ENCODE measurements at places on chromosomes 12 and 14. TPM values are rescaled to one million over a fixed set of nuclear protein-coding genes. Genes with fewer than 3 reads are reported as not detected.

Gene PRPH
- not detected for total RNA-seq

Gene CRACR2A
- total RNA-seq: 24.7 TPM

Gene ANAPC5
- total RNA-seq: 122 TPM

Gene OR4E2
- not detected for total RNA-seq

DNA sequence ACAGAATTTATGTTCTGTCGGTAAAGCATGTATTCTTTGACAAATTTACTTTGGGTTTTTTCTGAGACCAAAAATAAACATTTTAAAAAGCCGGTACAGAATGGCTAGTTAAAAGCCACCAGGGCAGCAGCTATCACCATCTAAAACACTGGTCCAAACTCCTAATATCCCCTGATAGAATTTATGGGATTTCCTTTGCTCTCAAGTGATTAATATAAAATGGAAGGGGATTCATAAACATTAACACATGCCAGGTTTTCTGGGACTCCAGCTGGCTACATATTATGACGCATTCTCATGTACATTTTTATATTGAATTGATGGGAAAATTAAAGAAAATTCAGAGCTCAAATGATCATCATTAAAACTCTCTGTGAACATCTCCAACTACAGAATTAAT lies 640.8 kb downstream of the C12orf50 start:
- no peaks in the 10 kb centered on the region for H3K27me3 ChIP-seq
- no peaks in the 10 kb centered on the region for H3K36me3 ChIP-seq
- H3K4me1 ChIP-seq: no peaks in the 10 kb centered on the region
- no peak overlapping the region for H3K27ac ChIP-seq

GRCh38 chr12:1444142-1444516 lies 150.3 kb downstream of the FBXL14 start:
- no peaks in the 10 kb centered on the region for H3K27me3 ChIP-seq
- peaks cover 11% of the 10 kb centered on the region for H3K36me3 ChIP-seq
- no peak for DNase-seq
- no peak overlapping the region for H3K4me3 ChIP-seq
- no peak overlapping the region for H3K27ac ChIP-seq

GRCh38 chr12:53734425-53734824 lies 7.2 kb upstream of the CALCOCO1 start:
- no peak for DNase-seq
- H3K4me3 ChIP-seq: no peak overlapping the region
- H3K4me1 ChIP-seq: peaks cover 13% of the 10 kb centered on the region
- H3K27me3 ChIP-seq: peaks cover 26% of the 10 kb centered on the region
- no peak overlapping the region for H3K27ac ChIP-seq

DNA sequence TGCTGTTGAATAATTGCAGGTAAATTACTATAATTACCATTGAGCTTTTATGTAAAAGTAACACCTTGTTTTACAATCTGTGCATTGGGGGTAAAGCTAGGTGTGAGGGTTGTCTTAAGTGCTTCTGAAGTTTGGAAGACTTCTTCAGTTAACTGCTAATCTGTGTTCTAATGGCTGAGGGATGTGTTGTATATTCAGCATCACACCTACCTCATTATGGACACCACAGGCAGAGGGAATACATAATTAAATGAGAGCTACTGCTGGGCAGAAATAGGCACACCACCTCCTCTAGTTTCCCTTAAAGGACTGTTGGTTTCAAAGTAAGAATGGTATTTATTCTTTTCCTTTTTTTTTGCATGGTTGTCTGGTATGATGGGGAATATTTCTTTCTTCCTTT lies 502.3 kb upstream of the RGS6 start:
- H3K27me3 ChIP-seq: no peaks in the 10 kb centered on the region
- peaks cover 21% of the 10 kb centered on the region for H3K4me1 ChIP-seq
- DNase-seq: no peak
- H3K36me3 ChIP-seq: peaks cover 34% of the 10 kb centered on the region

- no peaks in the 10 kb centered on the region for H3K27me3 ChIP-seq
- H3K36me3 ChIP-seq: no peaks in the 10 kb centered on the region
- DNase-seq: no peak
- H3K4me3 ChIP-seq: no peak overlapping the region
- H3K27ac ChIP-seq: no peak overlapping the region
Observed at GRCh38 chr12:68206446-68206845, 19.2 kb downstream of the IL26 start.

- H3K4me3 ChIP-seq: no peak overlapping the region
- peaks cover 32% of the 10 kb centered on the region for H3K4me1 ChIP-seq
- H3K27me3 ChIP-seq: no peaks in the 10 kb centered on the region
- H3K36me3 ChIP-seq: no peaks in the 10 kb centered on the region
- DNase-seq: no peak
Observed at GRCh38 chr14:100409651-100410050, 86.5 kb downstream of the SLC25A47 start.

DNA sequence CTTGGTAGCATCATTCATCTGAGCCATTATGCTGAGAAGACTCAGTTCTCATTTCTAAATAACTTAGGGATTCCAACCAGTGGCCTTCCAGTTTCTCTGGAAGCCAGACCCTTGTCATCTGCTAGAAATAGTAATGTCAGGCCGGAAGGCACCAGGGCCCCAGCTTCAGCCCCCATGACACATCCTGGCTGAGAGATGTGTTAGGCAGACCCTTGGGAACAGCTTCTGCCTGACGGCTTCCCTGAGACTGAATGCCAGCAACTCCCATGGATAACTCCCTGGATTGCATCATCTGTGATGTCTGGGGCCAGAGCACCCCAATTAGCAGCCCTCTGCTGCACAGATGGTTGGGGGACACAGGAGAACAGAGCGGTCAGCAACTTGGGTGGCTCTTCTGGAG lies 583.5 kb upstream of the TBX3 start:
- no peaks in the 10 kb centered on the region for H3K27me3 ChIP-seq
- no peak for DNase-seq
- H3K4me3 ChIP-seq: no peak overlapping the region
- H3K27ac ChIP-seq: no peak overlapping the region
- H3K36me3 ChIP-seq: no peaks in the 10 kb centered on the region

GRCh38 chr12:19276767-19277166 lies 147.2 kb downstream of the PLEKHA5 start:
- no peak overlapping the region for H3K4me3 ChIP-seq
- no peaks in the 10 kb centered on the region for H3K27me3 ChIP-seq
- DNase-seq: no peak
- peaks cover 3% of the 10 kb centered on the region for H3K36me3 ChIP-seq
- H3K27ac ChIP-seq: no peak overlapping the region
- peaks cover 16% of the 10 kb centered on the region for H3K4me1 ChIP-seq

DNA sequence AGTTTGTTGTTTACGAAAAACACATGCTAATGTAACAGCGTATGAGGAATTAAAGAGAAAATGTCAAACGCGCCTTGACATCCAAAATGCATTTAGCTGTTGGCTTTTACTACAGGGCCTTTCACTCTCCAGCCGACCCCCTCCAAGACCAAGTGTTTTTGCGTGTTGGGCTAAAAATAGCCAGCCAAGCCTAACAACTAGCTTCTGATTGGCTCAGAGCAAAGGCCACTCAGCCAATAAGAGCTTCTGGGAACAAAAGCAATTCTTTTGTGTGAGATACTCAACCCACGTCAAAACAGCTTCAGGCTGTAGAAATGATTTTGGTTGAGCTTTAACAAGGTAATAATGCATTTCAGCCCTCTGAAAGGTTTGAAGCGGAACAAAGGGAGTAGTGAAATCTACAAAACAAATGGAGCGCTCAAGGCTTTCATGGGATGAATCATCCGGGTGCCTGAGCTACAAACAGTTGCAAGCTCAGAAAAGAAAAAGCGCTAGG lies 198.7 kb upstream of the DCN start:
- H3K27ac ChIP-seq: no peak overlapping the region
- H3K4me3 ChIP-seq: peak overlapping the region; percentile 77
- peaks cover 3% of the 10 kb centered on the region for H3K4me1 ChIP-seq
- no peaks in the 10 kb centered on the region for H3K27me3 ChIP-seq
- DNase-seq: peak; percentile 20

- no peak for DNase-seq
- no peaks in the 10 kb centered on the region for H3K36me3 ChIP-seq
- no peak overlapping the region for H3K4me3 ChIP-seq
- H3K27me3 ChIP-seq: no peaks in the 10 kb centered on the region
- no peak overlapping the region for H3K27ac ChIP-seq
Observed at GRCh38 chr14:68178282-68178681, 358.7 kb downstream of the RAD51B start.

Measured in activated CD8-positive, alpha-beta T cell treated with anti-CD3 and anti-CD28 coated beads for 36 hours (primary cell).